GM12878 (cell line): ENCODE measurements at places on chromosomes 1 and 21. TPM values are rescaled to one million over a fixed set of nuclear protein-coding genes. Genes with fewer than 3 reads are reported as not detected.

- H3K4me3 ChIP-seq, result no peak overlapping the region
- H3K27ac ChIP-seq, result no peak overlapping the region
- no peaks in the 10 kb centered on the region for H3K4me1 ChIP-seq
- no peak for DNase-seq
- no peaks in the 10 kb centered on the region for H3K36me3 ChIP-seq
Measured at GRCh38 chr1:114315631-114316030, 162.0 kb upstream of the SYT6 start.

- no peak overlapping the region for H3K4me3 ChIP-seq
- H3K27me3 ChIP-seq, result no peaks in the 10 kb centered on the region
- no peak overlapping the region for H3K27ac ChIP-seq
Measured at GRCh38 chr21:38459490-38459889, 38.8 kb downstream of the ERG start.

- DNase-seq, result no peak
- no peaks in the 10 kb centered on the region for H3K27me3 ChIP-seq
- H3K27ac ChIP-seq, result no peak overlapping the region
- peaks cover 5% of the 10 kb centered on the region for H3K36me3 ChIP-seq
- H3K4me1 ChIP-seq, result no peaks in the 10 kb centered on the region
Measured at GRCh38 chr1:184069675-184070074, 18.1 kb downstream of the TSEN15 start.

Gene GNAT2
- 0.85 and 0.92 TPM in 2 replicates for total RNA-seq

DNA sequence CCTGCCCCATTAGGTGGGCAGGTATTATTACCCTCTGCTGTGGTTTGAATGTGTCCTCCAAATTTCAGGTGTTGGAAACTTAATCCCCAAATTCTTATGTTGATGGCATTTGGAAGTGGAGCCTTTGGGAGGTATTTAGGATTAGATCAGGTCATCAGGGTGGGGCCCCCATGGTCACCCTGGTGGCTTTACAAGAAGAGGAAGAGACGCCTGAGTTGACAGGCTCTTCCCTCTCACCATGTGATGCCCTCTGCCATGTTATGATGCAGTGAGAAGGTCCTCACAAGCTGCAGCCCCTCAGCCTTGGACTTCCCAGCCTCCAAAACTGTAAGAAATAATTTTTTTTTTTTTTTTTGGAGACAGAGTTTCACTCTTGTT, 8.8 kb upstream of the THEMIS2 start:
- H3K4me1 ChIP-seq, result peaks cover 44% of the 10 kb centered on the region
- no peaks in the 10 kb centered on the region for H3K36me3 ChIP-seq
- peak overlapping the region; percentile 22; the same call in 1 of the 2 replicates for H3K4me3 ChIP-seq
- H3K27me3 ChIP-seq, result no peaks in the 10 kb centered on the region
- no peak for DNase-seq

- H3K27me3 ChIP-seq, result no peaks in the 10 kb centered on the region
- DNase-seq, result no peak
- H3K27ac ChIP-seq, result no peak overlapping the region
- H3K4me3 ChIP-seq, result no peak overlapping the region
Measured at GRCh38 chr1:186974774-186975181, 146.0 kb downstream of the PLA2G4A start.

Gene OR2M3
- not detected in 2 replicates for total RNA-seq

GRCh38 chr1:16900751-16901150, 5.0 kb downstream of the RNU1-2 start:
- H3K27me3 ChIP-seq, result no peaks in the 10 kb centered on the region
- peaks cover 13% of the 10 kb centered on the region for H3K4me1 ChIP-seq
- no peak for DNase-seq
- no peak overlapping the region for H3K27ac ChIP-seq
- no peak overlapping the region for H3K4me3 ChIP-seq

Gene PALMD
- 0.05 TPM in 1 of 2 replicates, not detected in the other for total RNA-seq

Gene WNT4
- total RNA-seq, result not detected in 2 replicates

Gene ASPM
- 36.4 and 36.9 TPM in 2 replicates for total RNA-seq

DNA sequence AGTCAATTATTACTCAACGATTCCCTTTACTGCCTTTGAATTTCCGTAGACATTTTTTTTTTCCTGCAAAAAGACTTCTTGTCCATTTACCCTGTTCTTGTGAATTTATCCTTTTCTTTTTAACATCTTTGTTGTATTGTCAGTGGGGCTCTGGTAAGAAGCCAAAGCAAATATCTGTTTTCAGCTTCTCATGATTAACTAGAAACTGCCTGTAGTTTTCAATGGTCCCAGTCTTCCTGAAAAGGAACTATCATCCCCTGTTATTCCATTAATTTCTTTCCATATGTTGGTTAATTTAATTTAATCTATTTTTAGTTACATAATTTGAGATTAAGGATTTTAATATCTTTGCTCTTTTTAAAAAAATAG, 28.0 kb downstream of the SH3BGR start:
- H3K4me3 ChIP-seq, result no peak overlapping the region
- no peak overlapping the region for H3K27ac ChIP-seq
- no peaks in the 10 kb centered on the region for H3K27me3 ChIP-seq
- no peaks in the 10 kb centered on the region for H3K36me3 ChIP-seq

DNA sequence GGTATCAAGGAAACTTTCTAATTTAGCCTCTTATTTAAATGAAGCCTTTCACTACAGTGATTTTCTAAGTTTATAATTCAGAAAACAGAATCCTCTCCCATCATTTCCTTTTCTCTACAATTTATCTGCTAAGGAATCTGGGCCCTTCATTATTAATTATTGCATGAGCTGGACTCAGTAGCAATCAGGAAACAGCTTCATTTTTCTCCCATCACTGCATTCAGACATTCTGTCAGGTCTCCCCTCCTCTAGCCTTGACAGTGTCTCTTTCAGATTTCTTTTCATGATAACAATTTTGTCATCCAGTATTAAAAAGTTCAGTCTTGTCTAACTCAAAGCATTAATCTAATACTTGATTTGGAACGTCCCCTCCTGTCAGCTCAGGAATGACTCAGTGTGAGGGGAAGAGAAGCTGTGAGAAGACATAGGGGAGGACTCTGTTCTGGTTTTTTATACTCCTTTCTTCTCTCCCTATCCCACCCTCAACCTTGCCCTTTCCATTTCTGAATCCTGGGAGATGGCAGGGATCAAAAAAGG, 28.1 kb downstream of the SLC44A5 start:
- H3K4me1 ChIP-seq, result no peaks in the 10 kb centered on the region
- H3K36me3 ChIP-seq, result no peaks in the 10 kb centered on the region
- no peaks in the 10 kb centered on the region for H3K27me3 ChIP-seq
- DNase-seq, result no peak

DNA sequence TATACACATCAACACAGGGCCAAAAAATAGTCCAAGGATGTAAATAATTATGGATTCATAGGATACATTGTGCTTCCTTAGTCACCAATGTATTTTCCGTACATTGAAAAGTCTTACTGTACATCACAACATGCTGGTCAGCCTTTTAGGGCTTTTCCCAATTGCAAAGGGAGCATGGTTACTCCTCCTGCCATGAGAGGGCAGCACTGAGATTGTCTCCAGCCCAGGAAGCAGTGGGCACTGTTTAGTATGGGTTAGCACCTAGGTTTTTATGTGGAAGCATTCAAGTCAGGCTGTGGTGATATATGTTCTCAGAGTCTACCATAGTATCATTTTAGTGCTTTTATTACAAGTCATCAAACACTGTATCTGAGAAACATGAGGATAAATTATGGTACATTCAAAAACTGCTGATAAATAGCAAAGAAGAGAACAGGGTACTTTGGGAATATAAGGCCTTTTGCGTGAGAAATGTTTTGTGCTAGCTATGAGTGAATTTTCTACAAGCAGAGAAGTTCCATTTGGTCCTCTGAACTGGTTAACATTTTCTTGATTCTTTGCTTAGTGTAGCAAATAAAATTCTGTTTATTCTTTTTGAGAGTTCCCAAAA, 34.0 kb downstream of the ST6GALNAC5 start:
- no peaks in the 10 kb centered on the region for H3K4me1 ChIP-seq
- peak; percentile 9 for DNase-seq
- no peaks in the 10 kb centered on the region for H3K27me3 ChIP-seq

GRCh38 chr1:180530501-180530900, 28.1 kb upstream of the ACBD6 start:
- no peak overlapping the region for H3K27ac ChIP-seq
- H3K27me3 ChIP-seq, result 0 out of 2 replicates have a peak, but pooled peaks cover 2% of the 10 kb centered on the region
- no peak for DNase-seq
- no peaks in the 10 kb centered on the region for H3K4me1 ChIP-seq
- no peak overlapping the region for H3K4me3 ChIP-seq
- H3K36me3 ChIP-seq, result no peaks in the 10 kb centered on the region

GRCh38 chr1:232045139-232045994, 418.8 kb downstream of the DISC1 start:
- no peak overlapping the region for H3K4me3 ChIP-seq
- no peaks in the 10 kb centered on the region for H3K36me3 ChIP-seq
- no peak for DNase-seq

Gene CSRP1
- 67.9 and 79.8 TPM in 2 replicates for total RNA-seq

- peak overlapping the region; percentile 97 for H3K27ac ChIP-seq
- no peaks in the 10 kb centered on the region for H3K36me3 ChIP-seq
- peak; percentile 83 for DNase-seq
- H3K4me3 ChIP-seq, result peak overlapping the region; percentile 46; the same call in 1 of the 2 replicates
- no peaks in the 10 kb centered on the region for H3K27me3 ChIP-seq
Measured at GRCh38 chr21:33947451-33948095, 32.0 kb upstream of the ATP5PO start.

- H3K4me3 ChIP-seq, result no peak overlapping the region
- no peak for DNase-seq
- no peaks in the 10 kb centered on the region for H3K4me1 ChIP-seq
- H3K27me3 ChIP-seq, result no peaks in the 10 kb centered on the region
Measured at GRCh38 chr1:224052772-224053171, 61.1 kb upstream of the FBXO28 start.

- no peaks in the 10 kb centered on the region for H3K4me1 ChIP-seq
- H3K4me3 ChIP-seq, result no peak overlapping the region
- no peak for DNase-seq
- H3K27ac ChIP-seq, result no peak overlapping the region
- H3K27me3 ChIP-seq, result no peaks in the 10 kb centered on the region
- H3K36me3 ChIP-seq, result no peaks in the 10 kb centered on the region
Measured at GRCh38 chr1:116453906-116454305, 80.9 kb downstream of the ATP1A1 start.

GRCh38 chr1:113576271-113576670, 183.0 kb downstream of the PHTF1 start:
- no peaks in the 10 kb centered on the region for H3K36me3 ChIP-seq
- H3K27me3 ChIP-seq, result no peaks in the 10 kb centered on the region
- H3K27ac ChIP-seq, result no peak overlapping the region

DNA sequence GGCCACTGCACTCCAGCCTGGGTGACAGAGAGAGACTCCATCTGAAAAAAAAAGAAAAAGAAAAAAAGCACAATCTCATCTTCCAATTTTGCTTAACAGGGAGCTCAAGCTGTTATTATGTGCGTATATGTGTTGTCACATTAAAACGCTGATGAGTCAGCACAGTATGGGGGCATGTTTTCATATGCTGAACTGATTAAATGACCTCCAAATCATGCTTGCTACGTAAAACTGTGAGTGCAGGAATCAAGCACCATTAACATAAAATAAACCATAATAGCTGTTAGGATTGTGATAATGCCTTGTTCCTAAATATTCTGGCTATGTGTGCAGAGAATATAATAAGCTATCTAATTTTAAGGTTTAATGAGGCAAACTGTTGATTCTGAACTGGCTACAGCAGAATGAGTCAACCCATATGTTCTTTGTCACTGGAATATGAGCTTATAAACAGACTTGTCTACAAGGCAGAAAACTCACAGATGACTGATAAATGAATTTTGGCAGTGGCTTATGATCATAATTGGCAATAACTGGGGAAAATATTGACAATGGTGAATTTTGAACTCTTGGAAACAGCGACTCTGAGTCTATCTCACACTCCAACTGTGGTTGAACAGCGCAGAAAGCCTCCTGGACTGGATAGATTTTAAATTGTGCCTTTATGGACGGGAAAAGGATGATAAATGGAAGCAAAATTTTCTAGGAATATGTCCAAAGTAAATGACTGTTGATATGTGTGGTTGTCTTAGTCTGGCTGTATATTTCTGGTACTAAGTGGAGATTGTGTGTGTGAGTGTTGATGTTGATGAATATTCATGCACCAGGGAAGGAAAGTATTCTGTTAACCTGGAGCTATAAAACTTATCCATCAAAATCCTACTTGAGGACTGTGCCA, 75.5 kb downstream of the VCAM1 start:
- no peaks in the 10 kb centered on the region for H3K4me1 ChIP-seq
- no peaks in the 10 kb centered on the region for H3K36me3 ChIP-seq
- no peak overlapping the region for H3K27ac ChIP-seq
- H3K27me3 ChIP-seq, result no peaks in the 10 kb centered on the region
- DNase-seq, result no peak

Gene FLG
- not detected in 2 replicates for total RNA-seq

GRCh38 chr1:145757420-145757819, 38.1 kb downstream of the CD160 start:
- no peak overlapping the region for H3K4me3 ChIP-seq
- H3K27me3 ChIP-seq, result no peaks in the 10 kb centered on the region
- peaks cover 2% of the 10 kb centered on the region for H3K36me3 ChIP-seq
- no peak overlapping the region for H3K27ac ChIP-seq
- DNase-seq, result no peak

DNA sequence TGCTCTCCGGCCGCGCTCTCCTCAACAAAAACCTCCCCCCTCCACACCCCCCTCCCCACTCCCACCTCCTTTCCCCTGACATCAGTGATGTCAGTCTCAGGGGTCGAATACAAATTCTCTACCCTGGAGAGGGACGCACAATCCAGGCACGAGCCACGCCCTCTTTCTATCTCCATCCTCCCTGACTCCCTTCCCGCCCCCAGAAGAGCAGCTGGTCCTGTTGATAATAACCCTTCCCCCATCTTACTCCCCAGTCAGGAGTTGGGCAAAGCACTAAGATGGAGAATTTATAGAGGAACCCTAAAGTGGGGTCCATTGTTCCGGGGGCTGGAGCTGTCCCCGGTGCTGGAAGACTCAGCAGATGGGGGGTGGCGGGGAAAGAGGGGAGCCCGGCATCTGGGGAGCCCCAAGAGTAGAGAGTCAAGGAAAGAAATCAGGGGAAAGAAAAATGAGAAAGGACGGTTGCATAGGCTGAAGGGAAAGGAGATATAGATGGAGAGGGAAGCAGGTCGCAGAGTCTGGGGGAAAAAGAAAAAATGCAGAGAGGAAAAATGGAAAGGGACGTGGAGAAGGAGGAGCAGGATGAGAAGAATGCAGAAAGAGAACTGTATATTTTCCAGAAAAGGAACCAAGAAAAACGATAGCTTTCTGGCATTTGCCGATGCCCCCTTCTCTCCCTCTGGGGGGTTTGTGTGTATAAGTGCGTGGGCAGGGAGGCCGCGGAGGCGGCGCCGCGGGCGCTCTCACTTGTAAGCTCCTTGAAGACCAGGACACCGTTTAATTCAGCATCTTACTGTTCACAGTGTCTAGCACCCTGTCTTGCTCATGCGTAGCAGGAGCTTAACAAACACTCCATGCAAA, at the start of gene CELF3:
CELF3 (minus strand) TSS at position 33 of the 861 bp plus-strand sequence. CDS start 783 bp downstream, outside the sequence.
- H3K4me1 ChIP-seq, result peaks cover 16% of the 10 kb centered on the region
- DNase-seq, result no peak
- peaks cover 9% of the 10 kb centered on the region for H3K27me3 ChIP-seq
- H3K27ac ChIP-seq, result no peak within 1 kb of the TSS
- no peak within 1 kb of the TSS for H3K4me3 ChIP-seq
